ENCODE measurements at places on chromosomes 6 and 20. TPM values are rescaled to one million over a fixed set of nuclear protein-coding genes. Genes with fewer than 3 reads are reported as not detected.

GRCh38 chr20:61295682-61296628 lies 43.9 kb downstream of the CDH4 start:
- H3K4me3 ChIP-seq = no peak overlapping the region
- H3K36me3 ChIP-seq = no peaks in the 10 kb centered on the region
- no peak for DNase-seq
- H3K27me3 ChIP-seq = no peaks in the 10 kb centered on the region

GRCh38 chr6:26243752-26244151 lies 121.2 kb upstream of the BTN3A2 start:
- H3K36me3 ChIP-seq = no peaks in the 10 kb centered on the region
- H3K27me3 ChIP-seq = no peaks in the 10 kb centered on the region
- no peak for DNase-seq
- no peak overlapping the region for H3K27ac ChIP-seq
- H3K4me1 ChIP-seq = peaks cover 3% of the 10 kb centered on the region

TFB1M gene
- 58.0 TPM for total RNA-seq

TRIM10 gene
- not detected for total RNA-seq

BPIFB2 gene
- total RNA-seq = not detected

GRCh38 chr6:134436950-134437349 lies 119.0 kb upstream of the SGK1 start:
- H3K36me3 ChIP-seq = no peaks in the 10 kb centered on the region
- peaks cover 14% of the 10 kb centered on the region for H3K4me1 ChIP-seq
- H3K27ac ChIP-seq = no peak overlapping the region

GRCh38 chr6:55584654-55585354 lies 5.8 kb upstream of the HMGCLL1 start:
- H3K27me3 ChIP-seq = no peaks in the 10 kb centered on the region
- H3K4me1 ChIP-seq = no peaks in the 10 kb centered on the region
- no peak for DNase-seq
- no peaks in the 10 kb centered on the region for H3K36me3 ChIP-seq
- H3K4me3 ChIP-seq = no peak overlapping the region

VGLL2 gene
- total RNA-seq = not detected

- no peak overlapping the region for H3K4me3 ChIP-seq
- no peaks in the 10 kb centered on the region for H3K27me3 ChIP-seq
- H3K27ac ChIP-seq = no peak overlapping the region
- no peaks in the 10 kb centered on the region for H3K4me1 ChIP-seq
- no peaks in the 10 kb centered on the region for H3K36me3 ChIP-seq
- no peak for DNase-seq
Observed at GRCh38 chr6:158503846-158504245, 56.0 kb upstream of the TMEM181 start.

SLC52A3 gene
- total RNA-seq = not detected

DNA sequence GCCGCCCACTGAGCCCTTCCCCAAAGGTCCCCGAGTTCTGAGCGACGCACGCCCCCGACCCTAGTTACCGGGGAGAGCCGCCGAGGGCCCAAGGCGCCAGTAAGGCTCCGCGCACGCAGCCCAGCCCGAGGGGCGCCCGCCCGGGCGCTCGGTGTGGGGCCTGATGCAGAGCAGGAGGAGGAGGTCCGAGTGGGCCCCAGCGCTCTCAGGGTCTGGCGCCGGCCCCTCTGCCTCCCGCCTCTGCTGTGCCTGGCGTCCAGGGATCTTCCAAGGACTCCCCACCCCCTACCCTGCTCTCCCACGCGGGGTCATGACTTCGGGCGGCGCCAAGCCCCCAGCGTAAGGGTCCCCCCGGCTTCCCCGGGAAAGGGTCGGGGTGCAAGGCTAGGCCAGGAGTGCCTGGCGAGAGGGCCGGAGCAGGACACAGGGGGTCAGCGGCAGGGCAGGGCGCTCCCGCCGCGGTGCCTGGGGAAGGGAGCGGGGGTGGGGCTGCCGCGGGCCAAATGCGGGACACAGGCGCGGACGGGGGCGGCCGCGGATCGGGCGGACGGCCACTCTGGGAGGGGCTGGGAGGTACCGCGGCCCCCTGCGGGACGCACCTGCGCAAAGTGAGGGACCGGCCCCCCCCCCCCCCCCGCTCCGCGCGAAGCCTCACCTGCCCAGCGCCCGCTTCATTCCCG lies 637 bp downstream of the ABHD12 start:
- H3K27ac ChIP-seq = no peak overlapping the region
- no peaks in the 10 kb centered on the region for H3K27me3 ChIP-seq
- H3K36me3 ChIP-seq = no peaks in the 10 kb centered on the region
- H3K4me3 ChIP-seq = peak overlapping the region; percentile 68
- DNase-seq = peak; percentile 52
- peaks cover 6% of the 10 kb centered on the region for H3K4me1 ChIP-seq

DNA sequence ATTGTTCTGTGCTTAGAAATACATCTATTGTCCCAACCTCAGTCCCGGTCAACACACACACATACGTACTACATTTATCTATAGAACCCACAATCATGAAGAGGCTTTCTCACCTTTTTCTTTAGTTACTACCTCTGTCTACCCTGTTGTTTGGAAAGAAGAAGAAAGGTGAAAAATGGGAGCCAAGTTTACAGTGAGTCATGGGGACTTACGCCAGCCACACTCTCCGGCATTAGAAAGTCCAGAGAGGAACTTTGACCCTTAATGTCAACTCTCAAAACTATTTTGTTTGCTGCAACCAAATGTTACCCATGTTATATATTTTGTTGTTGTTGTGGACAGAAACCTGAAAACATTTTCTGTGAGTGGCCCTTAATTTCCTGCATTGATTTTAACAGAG lies 259.1 kb downstream of the ZFAND3 start:
- no peak overlapping the region for H3K27ac ChIP-seq
- DNase-seq = no peak
- H3K27me3 ChIP-seq = no peaks in the 10 kb centered on the region
- H3K36me3 ChIP-seq = peaks cover 16% of the 10 kb centered on the region

OXT gene
- 1.4 TPM for total RNA-seq

GRCh38 chr6:156650896-156651390 lies 126.2 kb upstream of the ARID1B start:
- peaks cover 18% of the 10 kb centered on the region for H3K4me1 ChIP-seq
- no peak overlapping the region for H3K4me3 ChIP-seq
- no peaks in the 10 kb centered on the region for H3K27me3 ChIP-seq
- H3K27ac ChIP-seq = no peak overlapping the region

DNA sequence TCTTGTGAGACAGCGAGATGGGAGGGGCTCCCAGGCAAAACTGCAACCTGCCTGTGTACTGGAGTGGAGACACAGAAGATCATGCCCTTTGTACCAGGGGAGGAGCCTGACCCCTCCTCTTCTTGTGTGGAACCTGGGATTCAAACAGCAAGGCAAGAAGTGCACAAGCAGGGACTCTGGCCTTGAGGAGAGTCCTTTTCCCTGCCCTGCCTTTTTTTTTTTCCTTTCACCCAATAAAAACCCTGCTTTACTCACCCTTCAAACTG lies 251.8 kb upstream of the OPRM1 start:
- no peak overlapping the region for H3K27ac ChIP-seq
- H3K4me3 ChIP-seq = no peak overlapping the region
- H3K27me3 ChIP-seq = no peaks in the 10 kb centered on the region
- no peaks in the 10 kb centered on the region for H3K36me3 ChIP-seq
- no peak for DNase-seq

RAET1L gene
- total RNA-seq = not detected

ALDH5A1 gene
- total RNA-seq = 26.3 TPM

- no peak overlapping the region for H3K27ac ChIP-seq
- DNase-seq = no peak
Observed at GRCh38 chr6:109834131-109834530, 143.0 kb downstream of the FIG4 start.

HLA-DQB1 gene
- total RNA-seq = 267 TPM

GRCh38 chr20:8865636-8866035 lies 203.3 kb upstream of the PLCB4 start:
- no peaks in the 10 kb centered on the region for H3K4me1 ChIP-seq
- H3K27me3 ChIP-seq = no peaks in the 10 kb centered on the region
- DNase-seq = no peak

DNA sequence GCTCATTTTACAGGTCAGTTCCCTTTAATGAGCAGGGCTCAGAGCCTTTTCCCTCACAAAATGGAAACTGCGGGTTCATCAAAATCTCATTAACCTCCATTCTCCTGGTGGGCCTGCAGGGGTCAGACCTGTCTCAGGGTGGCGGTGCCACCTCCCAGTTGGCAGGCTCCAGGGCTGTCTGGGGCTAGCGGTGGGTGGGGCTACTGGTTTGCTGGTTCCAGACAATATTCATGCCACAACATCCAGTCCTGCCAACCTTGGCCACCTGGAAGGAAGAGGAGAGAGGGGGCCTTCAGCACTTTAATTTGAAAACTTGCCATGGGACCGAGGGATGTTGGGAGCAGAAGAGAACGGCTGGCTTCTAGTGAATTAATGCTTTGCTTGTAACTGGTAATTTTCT lies 41.9 kb upstream of the CTNNBL1 start:
- H3K27me3 ChIP-seq = peaks cover 8% of the 10 kb centered on the region
- no peaks in the 10 kb centered on the region for H3K36me3 ChIP-seq
- peak; percentile 57 for DNase-seq
- no peaks in the 10 kb centered on the region for H3K4me1 ChIP-seq

OR12D3 gene
- total RNA-seq = not detected

FAM162B gene
- total RNA-seq = not detected

DNA sequence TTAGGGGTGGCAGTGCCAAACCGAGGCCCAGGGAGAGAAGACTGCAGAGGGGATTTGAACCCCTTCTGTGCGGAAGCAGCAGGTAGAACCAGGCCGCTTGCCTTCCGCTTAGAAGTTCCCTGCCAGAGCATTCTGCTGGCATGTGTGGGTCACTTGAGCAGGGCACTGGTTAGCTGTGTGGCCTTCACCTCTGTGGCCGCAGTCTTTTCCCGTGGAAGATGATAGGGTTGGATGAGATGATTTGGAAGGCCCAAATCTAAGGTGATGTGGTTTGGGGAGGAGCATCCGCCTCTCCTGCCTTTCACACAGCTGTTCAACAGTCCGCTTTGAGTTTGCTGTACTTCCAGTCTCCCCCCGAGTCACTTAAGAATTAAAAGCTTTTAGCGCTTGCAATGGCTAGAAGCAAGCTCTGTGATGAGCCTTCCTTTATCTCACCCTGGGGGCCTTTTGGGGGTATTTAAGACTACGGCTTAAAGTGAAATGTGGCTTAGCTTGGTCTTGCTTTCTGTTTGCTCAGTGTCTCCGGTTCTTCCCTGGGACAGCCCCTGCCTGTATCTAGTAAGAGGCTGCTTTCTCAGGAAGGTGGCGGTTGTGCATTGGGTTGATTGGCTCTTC lies 743 bp downstream of the CMTR1 start:
- peak overlapping the region; percentile 92 for H3K27ac ChIP-seq
- no peak for DNase-seq
- no peaks in the 10 kb centered on the region for H3K27me3 ChIP-seq
- peak overlapping the region; percentile 94 for H3K4me3 ChIP-seq
- H3K36me3 ChIP-seq = no peaks in the 10 kb centered on the region
- peaks cover 17% of the 10 kb centered on the region for H3K4me1 ChIP-seq

- peaks cover 12% of the 10 kb centered on the region for H3K4me1 ChIP-seq
- H3K36me3 ChIP-seq = no peaks in the 10 kb centered on the region
- no peaks in the 10 kb centered on the region for H3K27me3 ChIP-seq
- no peak overlapping the region for H3K4me3 ChIP-seq
- H3K27ac ChIP-seq = peak overlapping the region; percentile 58
Observed at GRCh38 chr6:31042806-31043205, 32.5 kb downstream of the MUC22 start.

DNA sequence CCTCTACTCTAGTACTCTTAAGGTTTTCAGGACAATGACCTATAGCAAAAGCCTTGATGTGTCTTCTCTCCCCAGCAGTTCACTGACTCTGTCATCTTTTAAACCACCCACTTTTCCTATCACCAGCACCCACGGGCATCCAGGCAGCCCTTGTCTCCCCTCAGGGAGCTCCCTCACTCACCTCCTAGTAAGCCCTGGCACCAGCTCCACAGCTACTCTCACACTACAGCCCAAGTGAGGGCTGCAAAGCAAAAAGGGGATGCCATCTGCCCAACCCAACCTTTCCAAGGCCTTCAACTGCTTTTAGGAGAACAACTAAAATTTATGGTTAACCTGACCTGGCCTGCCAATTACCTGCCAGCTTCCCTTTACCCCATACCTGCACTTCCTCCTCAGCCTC lies 26.0 kb downstream of the GCLC start:
- H3K4me3 ChIP-seq = no peak overlapping the region
- H3K27ac ChIP-seq = no peak overlapping the region
- no peaks in the 10 kb centered on the region for H3K27me3 ChIP-seq
- peaks cover 1% of the 10 kb centered on the region for H3K36me3 ChIP-seq
- H3K4me1 ChIP-seq = no peaks in the 10 kb centered on the region

TCF15 gene
- total RNA-seq = not detected

DNA sequence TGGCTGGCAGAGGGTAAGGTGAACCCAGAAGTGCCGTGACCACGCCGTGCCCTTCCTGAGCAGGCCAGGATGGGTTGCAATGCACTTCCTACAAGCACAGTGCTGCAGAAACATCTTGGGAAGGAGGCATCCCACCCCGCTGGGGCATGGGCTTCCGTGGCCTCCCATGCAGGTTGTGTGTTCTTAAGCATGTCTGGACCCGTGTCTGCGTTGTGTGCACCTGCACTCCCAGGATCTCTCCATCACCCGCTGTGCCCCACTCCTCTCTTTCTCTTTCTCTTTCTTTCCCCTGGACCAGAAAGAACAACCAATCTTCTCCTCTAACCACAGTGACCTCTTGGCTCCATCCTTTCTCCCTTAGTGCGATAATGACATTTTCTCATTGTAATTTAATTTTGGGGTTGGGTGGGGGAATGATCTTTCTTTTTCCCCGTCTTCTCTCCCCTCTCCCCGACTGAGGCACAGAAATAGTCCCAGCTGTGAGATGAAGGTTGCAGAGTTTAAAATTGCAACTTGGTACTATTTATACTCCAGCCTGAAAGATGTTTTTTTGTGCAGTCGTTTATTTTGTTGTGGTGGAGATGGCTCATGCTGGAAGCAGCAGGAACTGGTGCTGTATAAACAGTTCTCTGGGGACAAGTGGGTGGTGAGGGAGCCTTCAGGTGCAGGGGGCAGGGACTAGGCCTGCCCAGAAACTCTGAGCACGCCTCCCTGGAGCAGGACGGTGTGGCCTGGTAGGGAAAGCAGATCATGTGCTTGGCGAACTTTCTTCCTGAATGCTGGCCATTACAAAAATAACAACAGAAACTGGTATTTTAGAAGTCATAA lies 20.5 kb downstream of the BCAS4 start:
- peak; percentile 63 for DNase-seq
- H3K27ac ChIP-seq = peak overlapping the region; percentile 77
- peak overlapping the region; percentile 36 for H3K4me3 ChIP-seq
- peaks cover 87% of the 10 kb centered on the region for H3K4me1 ChIP-seq
- H3K36me3 ChIP-seq = no peaks in the 10 kb centered on the region

GRCh38 chr6:63731930-63732329 lies 96.3 kb downstream of the PHF3 start:
- H3K4me1 ChIP-seq = no peaks in the 10 kb centered on the region
- no peak for DNase-seq
- H3K36me3 ChIP-seq = no peaks in the 10 kb centered on the region
- H3K27me3 ChIP-seq = no peaks in the 10 kb centered on the region

DNA sequence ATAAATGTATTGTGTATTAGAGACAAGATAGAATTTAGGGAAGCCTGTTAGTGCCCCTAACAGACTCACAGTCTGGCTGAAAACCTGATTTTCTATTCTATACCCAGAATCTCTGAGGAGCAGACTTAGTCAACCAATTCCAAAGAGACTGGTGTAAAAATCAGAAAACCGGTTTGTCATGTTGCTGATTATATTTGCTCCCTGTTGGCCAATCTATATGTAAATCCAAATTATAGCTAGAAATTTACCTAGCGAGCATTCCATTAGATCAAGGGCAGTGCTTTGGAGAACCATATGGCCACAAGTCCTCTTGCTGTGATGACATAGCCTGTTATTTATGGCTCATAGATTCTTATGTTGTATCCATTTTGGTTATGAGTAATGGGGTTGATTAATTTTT lies 4.8 kb downstream of the NFYA start:
- H3K27ac ChIP-seq = no peak overlapping the region
- H3K4me1 ChIP-seq = peaks cover 40% of the 10 kb centered on the region
- no peak overlapping the region for H3K4me3 ChIP-seq
- H3K27me3 ChIP-seq = no peaks in the 10 kb centered on the region
- DNase-seq = no peak
- peaks cover 2% of the 10 kb centered on the region for H3K36me3 ChIP-seq

All from B cell (primary cell).